ENCODE measurements at places on chromosomes 5 and 9.

DNA sequence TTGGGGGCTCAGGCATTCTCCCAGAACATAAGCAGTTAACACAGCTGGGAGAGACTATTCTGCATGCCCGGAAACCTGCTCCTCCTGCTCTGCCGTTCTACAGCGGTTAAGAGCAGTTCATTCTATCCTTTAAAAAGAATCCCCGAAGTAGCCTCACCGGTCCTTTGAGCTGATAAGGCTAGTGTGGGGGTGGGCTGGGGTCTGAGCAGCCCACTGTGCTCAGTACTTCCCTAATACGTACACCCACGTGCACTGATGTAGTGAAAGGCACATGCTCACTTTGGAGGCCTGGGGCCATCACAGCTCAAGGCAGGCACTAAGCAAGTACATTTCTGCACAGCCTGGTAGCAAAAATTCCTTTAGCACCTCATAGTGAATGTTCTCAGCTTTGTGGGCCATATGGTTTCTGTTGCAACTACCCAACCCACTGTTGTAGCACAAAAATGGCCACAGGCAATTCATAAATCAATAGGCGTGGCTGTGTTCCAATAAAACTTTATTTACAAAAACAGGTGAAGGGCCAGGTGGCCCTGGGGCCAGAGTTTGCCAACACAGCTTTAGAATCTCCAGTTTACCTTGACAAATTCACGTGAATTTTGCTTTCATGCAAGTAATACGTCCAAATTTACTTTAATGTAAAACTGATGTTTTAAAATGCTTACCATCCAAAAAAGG, 136.4 kb downstream of the ZNF354C start:
- no peak for DNase-seq

DNA sequence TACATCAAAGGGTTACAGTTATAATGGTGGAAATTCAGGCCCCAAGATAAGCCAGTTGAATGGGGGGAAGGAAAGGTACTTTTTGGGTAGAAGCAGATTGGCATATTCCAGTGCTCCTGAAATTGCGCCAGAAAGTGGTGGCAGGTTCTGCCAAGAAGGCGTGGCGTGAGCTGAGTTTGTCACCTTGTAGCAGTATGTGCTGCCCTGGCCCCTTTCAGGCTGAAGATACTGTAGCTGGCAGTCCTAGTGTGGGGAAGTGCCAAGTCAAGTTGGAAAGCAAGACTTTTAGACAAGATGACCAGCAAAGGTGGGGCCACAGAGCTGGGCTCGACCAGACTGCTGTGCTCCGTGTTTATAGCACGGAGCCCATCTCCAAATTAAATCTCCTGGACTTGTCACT, 133.6 kb upstream of the GLRA1 start:
- DNase-seq: no peak

DNA sequence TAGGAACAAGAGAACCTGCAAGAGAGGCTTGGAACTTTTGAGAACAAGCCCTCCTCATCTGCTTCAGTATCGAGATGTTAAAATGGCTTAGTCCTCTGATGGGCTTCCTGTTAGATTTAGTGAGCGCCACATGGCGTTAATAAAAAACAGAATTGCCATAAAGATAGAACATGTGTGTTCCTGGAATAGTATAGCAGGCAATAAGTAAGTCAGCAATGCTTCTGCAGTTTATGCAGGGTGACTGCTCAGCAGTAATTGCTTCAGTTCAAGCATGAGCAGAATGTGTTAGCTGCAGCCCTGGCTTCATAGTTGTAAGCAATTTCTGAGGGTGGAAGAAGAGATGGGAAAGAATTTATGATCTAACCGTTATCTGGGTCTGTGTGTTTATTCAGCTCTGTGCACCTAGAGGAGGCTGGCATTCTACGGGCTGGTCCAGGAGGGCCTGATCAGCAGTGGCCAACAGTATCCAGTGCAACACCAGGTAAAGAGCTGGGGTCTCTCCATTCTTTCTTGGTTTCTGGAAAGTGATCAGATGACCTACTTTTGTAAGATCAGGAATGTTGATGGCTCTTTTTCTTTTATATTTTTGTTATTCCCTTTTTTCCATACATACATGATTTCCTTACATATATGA, 15.9 kb downstream of the PCDHAC2 start:
- no peak for DNase-seq

DNA sequence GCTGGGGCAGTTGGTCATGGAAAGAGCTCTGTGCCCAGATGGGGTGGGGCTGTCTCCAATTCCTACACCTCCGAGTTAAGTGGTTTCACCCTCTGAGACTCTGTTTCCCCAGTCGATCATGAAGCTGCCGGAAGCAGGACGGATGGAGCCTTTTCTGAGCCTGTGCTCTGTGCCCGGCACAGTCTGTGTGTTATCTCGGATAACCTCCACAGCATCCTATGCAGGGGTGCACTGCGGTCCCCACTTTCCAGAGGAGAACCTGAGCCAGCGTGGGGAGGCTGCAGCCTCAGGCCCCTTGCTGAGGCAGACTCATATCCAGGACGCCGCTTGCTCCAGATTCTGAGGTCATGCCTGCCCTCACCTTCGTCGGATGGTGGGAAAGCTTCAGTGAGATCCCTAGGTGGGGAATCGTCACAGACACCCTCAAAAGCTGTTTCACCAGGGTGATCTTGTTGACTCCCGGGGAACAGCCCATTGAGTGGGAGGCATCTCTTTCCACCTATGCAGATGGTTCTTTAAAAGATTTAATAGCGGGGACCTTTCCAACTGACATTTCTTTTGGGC, 6.9 kb upstream of the COL5A1 start:
- no peak for DNase-seq

- DNase-seq: no peak
These were observed 86.3 kb upstream of the SPRY4 start for GRCh38 chr5:142411103-142411502.

- no peak for DNase-seq
These were observed 65.0 kb downstream of the MAST4 start for GRCh38 chr5:66661149-66661548.

- no peak for DNase-seq
These were observed 79.6 kb upstream of the MAST4 start for GRCh38 chr5:66516550-66516949.

DNA sequence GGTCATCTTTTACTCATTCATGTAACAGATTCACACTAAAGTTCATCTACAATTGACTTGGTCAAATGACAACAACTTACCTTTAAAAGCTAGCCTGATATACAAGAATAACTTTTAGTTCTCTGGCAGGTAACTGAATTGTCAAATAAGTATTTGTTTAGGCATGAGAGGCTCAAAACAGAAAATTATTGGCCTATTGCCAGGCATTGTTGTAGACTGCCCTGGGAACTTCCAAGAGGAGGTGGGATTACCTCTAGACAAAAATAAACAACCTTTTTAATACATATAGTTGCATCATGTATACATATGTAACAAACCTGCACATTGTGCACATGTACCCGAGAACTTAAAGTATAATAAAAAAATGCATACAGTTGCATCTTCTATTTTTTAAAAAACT, 18.2 kb upstream of the SLCO4C1 start:
- DNase-seq: no peak

Data from stimulated activated CD4-positive, alpha-beta T cell treated with anti-CD3 and anti-CD28 coated beads, Interleukin-1b, Interleukin-23, amount 100 ng/mL, for 1 hour (primary cell).